CD14-positive monocyte (primary cell): ENCODE measurements at places on chromosomes 13 and 19.

DNA sequence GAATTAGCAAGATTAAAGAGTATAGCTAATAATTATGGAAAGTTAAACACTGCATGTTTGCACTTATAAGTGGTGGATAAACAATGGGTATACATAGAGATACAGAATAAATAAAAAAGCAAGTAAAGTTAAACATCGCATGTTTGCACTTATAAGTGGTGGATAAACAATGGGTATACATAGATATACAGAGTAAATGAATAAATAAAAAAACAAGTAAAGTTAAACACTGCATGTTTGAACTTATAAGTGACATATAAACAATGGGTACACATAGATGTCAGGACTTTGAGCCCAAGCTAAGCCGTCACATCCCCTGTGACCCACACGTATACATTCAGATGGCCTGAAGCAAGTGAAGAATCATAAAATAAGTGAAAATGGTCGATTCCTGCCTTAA is 1533.3 kb upstream of the SPRY2 start:
- no peak for DNase-seq

DNA sequence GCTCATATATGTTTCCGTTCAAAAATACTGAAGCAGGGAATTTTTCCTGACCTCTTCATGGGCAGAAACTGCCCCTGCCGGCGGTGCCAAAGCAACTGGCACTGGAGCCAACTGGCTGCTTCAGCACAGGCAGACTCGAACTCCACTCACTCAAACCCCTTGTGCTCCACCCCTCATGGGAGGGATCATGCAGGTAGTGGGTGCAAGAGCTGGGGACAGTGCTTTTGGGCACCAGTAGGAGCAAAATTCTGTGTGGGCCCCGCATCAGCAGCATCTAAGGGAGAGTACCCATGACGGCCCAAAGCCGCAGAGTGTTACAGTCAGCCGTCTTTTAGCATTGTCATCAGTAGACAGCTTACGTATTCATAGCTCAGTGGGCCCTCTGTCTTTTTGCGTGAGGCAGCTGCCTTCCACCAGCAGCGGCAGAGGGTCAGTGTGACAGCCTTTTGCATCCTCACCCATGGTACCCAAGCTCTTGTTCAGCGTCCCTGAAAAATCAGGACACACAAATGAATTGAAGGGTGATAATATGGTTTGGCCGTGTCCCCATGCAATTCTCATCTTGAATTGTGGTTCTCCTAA is 393.8 kb downstream of the SLITRK6 start:
- DNase-seq = no peak

- peak; percentile 91 for DNase-seq
Observed at GRCh38 chr13:48492470-48493065, 40.3 kb downstream of the RCBTB2 start.

GRCh38 chr19:41089959-41090358 is 1.7 kb downstream of the CYP2A13 start:
- no peak for DNase-seq

DNA sequence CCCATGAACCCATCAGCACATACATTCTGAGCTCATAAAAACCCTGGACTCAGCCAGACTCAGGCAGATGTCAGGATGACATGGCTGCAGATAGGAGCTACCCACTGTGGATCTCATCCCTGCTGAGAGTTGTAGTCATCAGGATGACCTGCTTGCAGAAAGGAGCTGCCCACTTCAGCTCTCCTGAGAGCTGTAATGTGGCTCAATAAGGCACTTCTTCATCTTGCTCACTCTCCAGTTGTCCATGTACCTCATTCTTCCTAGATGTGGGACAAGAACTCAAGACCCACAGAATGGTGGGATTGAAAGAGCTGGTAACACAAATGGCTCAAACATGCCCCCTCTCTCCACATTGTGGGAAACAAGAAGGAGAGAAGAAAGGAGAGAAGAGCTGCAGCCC is 58.2 kb downstream of the SLITRK1 start:
- DNase-seq = no peak

DNA sequence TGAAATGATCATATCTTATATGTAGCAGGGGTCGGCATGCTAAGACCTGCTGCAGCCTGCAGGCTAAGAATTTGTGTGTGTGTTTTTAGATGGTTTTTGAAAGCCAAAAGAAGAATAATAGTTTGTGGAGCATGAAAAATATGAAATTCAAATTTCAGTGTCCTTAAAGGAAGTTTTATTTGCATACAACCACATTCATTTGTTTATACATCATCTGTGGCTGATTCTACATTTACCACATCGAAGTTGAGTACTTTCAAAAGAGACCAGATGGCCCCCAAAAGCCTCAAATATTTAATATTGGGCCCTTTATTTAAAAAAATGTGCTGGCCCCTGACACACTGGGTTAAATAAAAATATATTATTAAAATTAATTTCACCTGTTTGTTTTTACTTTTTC is 1.3 kb downstream of the HAS1 start:
- DNase-seq = no peak

- no peak for DNase-seq
Observed at GRCh38 chr13:110830331-110830730, 84.5 kb downstream of the ANKRD10 start.

- DNase-seq = no peak
Observed at GRCh38 chr13:22506096-22506691, 674.6 kb upstream of the SGCG start.

- no peak for DNase-seq
Observed at GRCh38 chr19:10927730-10928562, 493 bp downstream of the YIPF2 start.

DNA sequence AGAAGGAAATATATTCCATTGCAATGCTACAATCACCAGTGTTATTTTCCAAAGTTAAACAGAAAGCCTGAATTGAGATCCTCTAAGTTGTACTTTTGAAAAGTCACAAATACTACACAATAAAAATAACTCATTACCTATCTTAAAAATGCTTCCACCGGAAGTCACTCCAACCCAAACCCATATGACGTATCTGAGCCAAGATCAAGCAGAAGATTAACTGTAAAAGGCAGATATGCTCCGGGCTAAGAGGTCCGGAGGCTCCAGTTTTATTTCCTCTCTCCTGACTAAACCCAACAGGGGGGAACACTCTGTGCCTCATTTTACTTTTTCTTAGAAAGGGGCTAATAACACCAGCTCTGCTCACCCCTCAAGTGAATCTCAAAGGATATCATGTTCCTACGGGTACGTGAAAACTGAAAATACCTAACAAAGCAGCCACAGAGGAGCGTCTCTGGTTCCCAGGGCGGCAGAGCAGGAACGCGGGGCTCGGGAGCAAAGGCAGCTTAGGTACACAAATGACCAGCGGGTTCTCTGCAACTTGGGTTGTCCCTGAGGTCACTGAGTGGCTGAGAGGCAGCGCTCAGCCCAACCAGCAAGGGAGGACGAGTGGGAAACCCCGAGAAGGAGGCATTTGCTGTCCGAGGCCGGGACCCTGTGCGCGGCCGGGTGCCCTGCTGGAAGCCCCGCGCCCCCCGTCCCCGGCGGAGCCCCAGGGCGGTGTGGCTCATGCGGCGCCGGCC is 750 bp downstream of the RAB20 start:
- DNase-seq = peak; percentile 67

DNA sequence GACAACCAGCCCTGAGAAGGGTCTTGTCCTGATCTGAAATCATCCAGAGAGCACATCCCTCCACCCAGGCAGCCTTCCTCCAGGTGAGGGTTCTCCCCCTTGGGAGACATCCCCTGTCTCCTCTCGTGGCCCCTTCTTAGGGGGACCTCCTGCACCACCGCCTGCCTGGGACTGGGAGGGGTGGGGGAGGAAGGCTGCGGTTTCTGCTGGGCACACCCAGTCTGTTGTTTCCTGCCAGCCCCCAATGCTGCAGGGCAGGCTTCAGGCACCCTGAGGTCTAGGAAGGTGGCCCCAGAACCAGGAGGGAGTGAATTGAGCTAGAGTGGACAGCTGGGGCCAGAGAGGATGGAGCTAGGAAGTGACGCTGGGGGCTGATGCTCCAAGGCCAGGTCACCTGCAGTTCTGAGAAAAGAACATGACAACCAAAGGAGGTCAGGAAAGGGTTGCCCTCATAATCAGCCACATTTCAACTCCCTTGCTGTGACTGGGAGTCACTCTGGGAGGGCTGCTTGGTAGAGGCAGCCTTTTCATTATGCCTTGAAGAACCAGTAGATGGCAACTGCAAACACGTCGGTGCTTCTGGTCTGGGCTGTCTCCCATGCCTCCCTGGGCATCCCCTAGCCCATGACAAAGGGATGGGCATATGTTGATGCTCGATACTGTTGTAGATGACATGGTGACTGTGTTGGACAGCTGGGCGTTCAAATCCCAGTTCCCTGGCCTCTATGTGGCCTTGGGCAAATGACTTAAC is 1.4 kb downstream of the ARHGEF18 start:
- peak; percentile 35 for DNase-seq

DNA sequence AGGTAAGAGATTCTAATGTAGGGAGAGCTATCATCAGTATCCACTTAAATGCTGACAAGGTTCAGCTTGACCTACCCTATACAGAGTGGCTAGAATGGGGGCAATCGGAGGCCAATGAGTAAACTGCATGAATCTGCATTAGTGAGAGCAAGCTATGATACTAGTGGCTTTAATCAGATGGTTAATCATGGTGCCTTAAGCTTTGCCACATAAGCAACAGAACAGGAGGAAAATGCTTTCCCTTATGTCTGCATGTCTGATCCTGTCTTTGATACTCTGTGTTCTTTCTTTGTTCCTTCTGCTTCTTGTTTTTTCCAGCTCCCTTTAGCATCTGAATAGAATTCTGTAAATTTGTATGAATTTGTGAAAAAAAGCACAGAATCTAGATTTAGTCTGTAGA is 91.1 kb downstream of the WDFY2 start:
- no peak for DNase-seq

DNA sequence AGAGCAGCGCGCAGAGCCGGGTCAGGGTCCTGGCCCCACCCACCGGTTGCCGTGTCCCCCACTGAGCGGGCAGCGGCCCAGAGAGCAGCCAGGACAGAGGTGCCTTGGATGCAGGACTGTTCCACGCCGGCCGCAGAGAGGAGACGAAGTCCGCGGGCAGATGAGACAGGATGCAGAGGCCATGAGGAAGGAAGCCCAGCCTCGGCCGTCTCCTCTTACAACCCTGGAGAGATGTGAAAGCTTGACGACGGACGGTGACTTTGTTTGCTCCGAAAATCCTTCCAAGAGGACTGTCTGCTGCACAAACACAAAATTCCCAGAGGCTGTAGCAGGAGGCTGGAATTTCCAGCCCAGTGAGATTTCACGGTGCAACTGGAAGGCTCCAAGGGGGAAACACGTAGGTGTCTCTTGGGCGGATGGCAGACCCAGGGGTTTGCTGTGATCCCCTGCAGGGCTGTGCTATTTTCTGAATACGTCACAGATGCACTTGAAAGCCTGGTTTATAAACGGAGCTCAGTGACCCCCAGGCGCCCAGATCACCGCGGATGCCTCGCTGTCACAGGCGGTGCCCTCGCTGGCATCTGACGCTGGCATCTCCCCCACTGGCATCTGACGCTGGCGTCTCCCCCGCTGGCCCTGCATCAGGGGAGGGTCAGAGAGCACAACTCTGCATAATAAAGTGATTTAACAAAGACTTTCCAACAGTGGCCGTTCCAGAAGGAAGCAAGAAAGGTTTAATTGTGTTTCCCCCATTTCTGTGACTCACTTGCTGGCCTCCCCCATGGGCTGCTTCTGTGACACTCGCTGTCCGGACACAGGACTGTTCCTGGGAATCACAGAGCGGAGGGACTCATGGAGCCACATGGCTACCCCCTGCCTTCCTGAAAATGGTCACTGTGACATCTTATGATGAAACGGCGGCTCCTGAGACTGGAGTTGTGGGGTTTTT is 62.0 kb upstream of the C13orf46 start:
- DNase-seq = peak; percentile 79

DNA sequence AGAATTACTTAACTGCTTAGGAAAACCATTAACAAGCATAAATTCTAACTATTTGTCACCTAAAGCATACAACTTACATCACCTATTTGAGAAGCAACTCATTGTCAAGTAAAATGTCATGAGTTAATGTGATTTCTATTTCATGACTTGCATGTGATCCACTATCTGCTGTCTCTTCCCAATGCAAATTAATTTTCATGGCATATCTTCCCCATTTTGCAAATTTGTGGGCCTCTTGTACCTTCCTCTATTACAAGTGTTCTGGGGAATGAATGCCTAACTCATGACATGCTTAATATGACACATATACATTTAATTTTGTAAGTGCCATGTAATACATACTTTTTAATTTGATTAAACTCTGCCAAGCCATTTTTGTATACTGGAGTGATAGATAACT is 81.1 kb upstream of the EDNRB start:
- no peak for DNase-seq

DNA sequence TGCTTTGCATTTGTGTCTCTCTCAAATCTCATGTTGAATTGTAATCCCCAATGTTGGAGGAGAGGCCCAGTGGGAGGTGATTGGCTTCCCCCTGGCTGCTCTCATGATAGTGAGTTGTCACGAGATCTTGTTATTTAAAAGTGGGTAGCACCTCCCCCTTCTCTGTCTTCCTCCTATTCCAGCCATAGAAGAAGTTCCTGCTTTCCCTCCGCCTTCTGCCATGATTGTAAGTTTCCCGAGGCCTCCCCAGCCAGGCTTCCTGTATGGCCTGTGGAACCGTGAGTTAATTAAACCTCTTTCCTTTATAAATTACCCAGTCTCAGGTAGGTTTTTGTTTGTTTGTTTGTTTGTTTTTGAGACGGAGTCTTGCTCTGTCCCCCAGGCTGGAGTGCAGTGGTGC is 3.8 kb downstream of the LILRA4 start:
- peak; percentile 57 for DNase-seq

GRCh38 chr13:23637829-23638228 is 67.6 kb downstream of the TNFRSF19 start:
- no peak for DNase-seq

GRCh38 chr19:7482584-7483439 is 6.0 kb downstream of the PEX11G start:
- peak; percentile 25 for DNase-seq

DNA sequence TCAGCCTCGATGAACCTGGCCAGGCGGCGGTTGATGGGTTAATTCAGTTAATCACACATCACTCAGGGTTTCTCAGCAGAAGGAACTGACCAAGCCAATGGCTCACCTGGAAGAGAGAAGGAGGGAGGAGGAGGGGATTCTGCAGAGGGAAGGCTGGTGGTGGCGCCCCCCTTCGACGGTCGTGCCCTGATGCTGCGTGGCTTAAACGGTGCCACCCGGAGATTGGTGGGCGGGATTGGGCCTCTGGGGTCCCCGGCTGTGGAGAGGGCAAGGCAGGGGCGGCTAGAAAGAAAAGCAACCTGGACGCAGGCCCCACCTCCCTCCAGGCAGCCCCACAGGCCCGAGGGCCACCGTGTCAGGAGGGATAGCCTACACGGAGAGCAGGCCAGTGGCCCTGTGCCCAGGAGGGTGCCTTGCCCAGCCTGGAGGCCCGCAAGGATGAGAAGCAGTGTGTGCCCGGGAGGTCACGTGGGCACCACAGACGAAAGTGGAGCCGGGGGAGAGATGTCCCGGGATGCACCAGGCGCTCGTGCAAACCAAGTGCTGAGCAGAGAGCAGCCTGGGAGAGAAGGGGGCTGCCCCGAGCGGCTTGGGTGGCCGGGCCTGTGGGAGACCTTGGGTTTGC is 16.0 kb downstream of the CSNK1G2 start:
- DNase-seq = no peak
